Stimulated activated CD4-positive, alpha-beta T cell treated with anti-CD3 and anti-CD28 coated beads, Interleukin-15, amount 100 ng/mL, for 24 hours (primary cell): ENCODE measurements at places on chromosomes 11 and 22.

- DNase-seq, result no peak
Observed at GRCh38 chr11:113833151-113833550, 42.2 kb downstream of the USP28 start.

- DNase-seq, result peak; percentile 88
Observed at GRCh38 chr11:44936525-44936924, 14.2 kb downstream of the TP53I11 start.

GRCh38 chr22:20205964-20206708, 55.3 kb upstream of the CCDC188 start:
- DNase-seq, result peak; percentile 82

- no peak for DNase-seq
Observed at GRCh38 chr22:24954856-24955255, 2.3 kb downstream of the KIAA1671 start.

GRCh38 chr11:9689721-9690120, 25.8 kb downstream of the SWAP70 start:
- no peak for DNase-seq
